ENCODE measurements at places on chromosomes 6 and 20.

DNA sequence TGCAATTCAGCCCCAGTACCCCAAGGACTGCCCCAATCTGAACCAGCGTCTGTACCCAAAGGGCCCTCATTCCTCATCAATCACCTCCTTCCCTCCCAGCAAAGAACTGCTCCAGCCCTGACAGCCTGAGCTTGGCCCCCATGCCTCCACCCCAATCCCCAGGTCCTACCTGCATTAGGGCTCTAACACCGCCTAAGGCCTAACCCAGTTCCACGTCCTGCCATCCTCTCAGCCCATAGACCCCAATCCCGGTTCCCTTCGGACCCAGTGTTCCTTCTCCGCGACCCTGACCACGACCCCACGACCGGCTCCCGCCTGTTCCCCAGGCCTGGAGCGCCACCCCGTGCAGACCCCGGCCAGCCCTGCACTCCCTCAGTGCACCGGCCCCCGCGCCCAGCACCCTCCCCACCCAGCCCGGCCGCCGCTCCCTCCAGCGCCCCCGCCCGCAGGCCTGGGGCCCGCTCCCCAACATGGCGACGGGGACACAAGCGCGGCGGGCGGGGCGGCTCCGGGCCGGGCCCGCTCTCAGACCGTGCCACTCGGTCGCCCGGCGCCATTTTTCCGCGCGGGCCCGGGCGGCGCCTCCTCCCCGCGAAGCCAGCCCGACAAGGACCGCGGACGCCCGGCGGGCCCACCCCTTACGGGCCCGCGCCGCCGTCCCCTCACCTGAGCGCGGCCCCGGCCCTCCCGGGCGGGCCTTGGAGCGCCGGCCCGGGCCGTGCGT, 483 bp downstream of the NCOA6 start:
- peak; percentile 73 for DNase-seq

GRCh38 chr6:137849981-137850714, 16.9 kb upstream of the TNFAIP3 start:
- DNase-seq, result no peak

GRCh38 chr20:58310291-58310782, 822 bp downstream of the RAB22A start:
- DNase-seq, result peak; percentile 33

- no peak for DNase-seq
Measured at GRCh38 chr6:30876039-30876730, 8.1 kb upstream of the DDR1 start.

DNA sequence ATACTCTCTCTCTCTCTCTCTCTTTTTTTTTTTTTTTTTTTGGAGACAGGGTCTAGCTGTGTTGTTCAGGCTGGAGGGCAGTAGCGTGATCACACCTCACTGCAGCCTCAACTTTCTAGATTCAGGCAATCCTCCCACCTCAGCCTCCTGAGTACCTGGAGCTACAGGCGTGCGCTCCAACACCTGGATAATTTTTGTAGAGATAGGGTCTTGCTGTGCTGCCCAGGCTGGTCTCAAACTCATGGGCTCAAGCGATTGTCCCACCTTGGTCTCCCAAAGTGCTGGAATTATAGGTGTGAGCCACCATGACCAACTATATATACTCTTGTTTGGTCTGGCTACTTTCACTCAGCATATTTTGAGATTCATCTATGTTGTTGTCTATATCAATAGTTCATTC, 154.9 kb downstream of the ZFAND3 start:
- DNase-seq, result no peak

- no peak for DNase-seq
Measured at GRCh38 chr6:6826095-6826901, 237.8 kb downstream of the LY86 start.

- DNase-seq, result no peak
Measured at GRCh38 chr20:40849456-40849855, 160.4 kb upstream of the MAFB start.

GRCh38 chr6:28814032-28814976, 109.5 kb downstream of the TRIM27 start:
- DNase-seq, result no peak

DNA sequence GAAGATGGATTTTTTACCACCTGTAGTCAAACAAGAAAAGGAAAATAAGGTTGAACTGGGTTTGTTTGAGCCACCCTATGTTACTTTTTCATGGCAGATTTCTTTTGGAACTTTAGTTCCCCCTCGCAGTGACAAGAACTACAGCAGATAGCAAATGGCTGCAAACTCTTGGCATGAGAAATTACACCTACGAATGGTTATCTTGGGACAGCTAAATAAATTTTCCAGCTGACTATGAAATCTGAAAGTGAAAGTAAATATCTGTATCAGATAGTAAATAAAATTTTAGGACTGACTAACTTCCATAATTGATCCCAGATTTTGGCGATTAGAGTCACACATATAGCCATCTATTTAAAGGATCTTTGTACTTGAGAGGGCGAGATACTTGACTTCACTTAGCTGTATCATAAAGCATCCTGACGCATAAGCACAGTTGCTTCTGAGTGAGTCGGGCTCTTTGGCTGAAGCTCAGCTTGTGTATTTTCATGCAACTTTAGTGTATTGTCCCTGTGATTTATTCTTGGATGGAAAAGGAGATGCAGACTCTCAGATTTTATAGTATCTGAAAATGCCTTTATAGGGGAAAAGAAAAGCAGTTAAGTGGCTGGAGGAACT, 125.3 kb upstream of the B3GAT2 start:
- DNase-seq, result no peak

- no peak for DNase-seq
Measured at GRCh38 chr6:99091985-99092384, 144.2 kb upstream of the FBXL4 start.

- DNase-seq, result no peak
Measured at GRCh38 chr20:1881240-1881835, 13.9 kb upstream of the SIRPA start.

GRCh38 chr20:43092386-43093088, 97.2 kb downstream of the PTPRT start:
- DNase-seq, result no peak

GRCh38 chr20:45056473-45057173, 44.3 kb downstream of the KCNS1 start:
- no peak for DNase-seq

DNA sequence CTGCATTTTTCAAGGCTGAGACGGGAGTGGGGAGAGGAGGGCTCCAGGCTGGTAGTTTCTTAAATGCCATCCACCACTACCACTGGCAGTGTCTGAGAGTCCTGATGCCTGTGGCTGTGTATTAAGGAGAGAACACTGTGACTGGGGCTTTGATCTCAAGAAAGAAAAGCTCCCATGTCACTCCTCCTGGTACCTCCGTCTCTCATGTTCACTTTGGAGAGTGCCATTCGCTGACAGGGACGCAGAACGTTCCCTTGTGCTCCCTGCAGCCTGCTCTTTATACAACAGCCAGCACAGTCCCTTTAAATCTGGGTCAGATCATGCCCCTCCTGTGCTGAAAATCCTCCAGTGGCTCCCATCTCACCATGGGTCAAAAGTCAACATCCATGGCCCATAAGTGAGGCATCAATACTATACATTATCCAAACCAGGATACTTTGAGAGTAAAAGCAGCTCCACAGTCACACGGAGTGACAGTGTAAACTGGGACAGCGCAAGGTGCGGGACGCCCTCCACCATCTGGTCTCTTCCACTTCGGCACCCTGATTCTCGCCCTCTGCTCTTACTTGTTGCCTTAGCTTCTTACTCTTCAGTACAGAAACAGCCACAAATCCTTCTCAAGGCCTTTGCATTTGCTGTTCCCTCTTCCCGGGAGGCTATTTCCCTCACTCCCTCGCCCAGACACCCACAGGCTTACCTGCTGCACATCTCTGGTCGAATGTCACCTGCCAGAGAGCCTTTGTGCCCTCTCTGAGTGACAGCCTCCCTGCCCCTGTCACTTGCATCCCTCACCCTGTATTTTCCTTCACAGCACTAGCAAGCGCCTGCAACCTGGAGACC, 20.0 kb downstream of the PDYN start:
- no peak for DNase-seq

- no peak for DNase-seq
Measured at GRCh38 chr6:108702106-108702851, 141.6 kb downstream of the FOXO3 start.

GRCh38 chr6:143349530-143349929, 101.0 kb downstream of the ADAT2 start:
- DNase-seq, result no peak

DNA sequence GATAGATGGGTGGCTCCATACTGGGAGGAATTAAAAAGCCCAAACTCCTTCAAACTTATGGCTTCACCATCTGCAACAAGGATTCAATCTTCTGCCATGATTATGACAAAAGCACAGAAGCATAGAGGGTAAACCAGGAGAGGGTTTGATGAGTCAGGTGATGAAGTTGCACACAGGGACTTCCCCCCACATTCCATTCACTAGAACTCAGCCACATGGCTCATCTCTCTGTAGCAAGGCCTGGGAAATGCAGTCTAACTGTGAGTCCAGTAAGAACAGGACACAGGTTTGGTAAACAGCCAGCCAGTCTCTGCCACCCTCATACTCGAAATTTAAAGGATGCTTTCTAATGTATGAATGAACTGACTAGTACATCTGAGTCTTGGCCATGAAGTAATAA, 142.9 kb downstream of the HIVEP2 start:
- no peak for DNase-seq

DNA sequence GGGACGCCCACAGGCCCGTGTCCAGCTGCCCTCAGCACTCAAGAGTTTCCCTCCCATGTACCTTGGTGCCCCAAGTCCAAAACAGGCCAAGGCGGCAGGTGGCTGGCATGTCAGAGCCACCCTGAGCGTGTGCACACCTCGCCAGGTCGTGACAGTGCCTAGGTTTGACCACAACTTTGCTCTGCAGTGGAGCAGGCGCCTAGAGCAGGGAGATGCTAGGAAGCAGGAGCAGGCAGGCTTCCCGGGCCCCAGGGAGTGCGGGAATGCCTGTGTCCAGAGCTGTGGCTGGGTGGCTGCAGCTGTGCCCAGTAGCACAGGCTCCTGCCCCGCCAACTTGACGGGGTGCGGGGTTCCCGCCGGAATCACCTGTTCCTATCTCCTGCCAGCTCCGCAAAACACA, 380.8 kb upstream of the IMPG1 start:
- no peak for DNase-seq

GRCh38 chr6:13159300-13159699, 169.0 kb downstream of the TBC1D7 start:
- no peak for DNase-seq

DNA sequence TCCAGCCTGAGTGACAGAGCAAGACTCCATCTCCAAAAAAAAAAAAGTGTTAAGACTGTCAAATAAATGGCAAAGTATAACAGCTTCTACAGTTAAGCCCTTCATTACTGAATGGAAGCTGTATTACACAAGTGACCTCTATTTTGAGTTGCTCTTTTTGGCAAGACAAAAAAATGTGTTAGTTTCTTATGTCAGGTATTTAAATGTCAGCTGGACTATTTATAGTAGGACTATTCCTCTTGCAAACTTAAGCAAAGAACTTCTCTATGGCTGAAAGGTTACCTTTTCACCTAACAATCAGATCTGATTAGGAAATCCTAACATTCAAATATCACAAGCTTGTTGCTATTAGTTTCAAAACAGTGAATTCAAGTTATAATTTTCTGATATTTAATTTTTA, 12.4 kb downstream of the UBE2V1 start:
- no peak for DNase-seq

DNA sequence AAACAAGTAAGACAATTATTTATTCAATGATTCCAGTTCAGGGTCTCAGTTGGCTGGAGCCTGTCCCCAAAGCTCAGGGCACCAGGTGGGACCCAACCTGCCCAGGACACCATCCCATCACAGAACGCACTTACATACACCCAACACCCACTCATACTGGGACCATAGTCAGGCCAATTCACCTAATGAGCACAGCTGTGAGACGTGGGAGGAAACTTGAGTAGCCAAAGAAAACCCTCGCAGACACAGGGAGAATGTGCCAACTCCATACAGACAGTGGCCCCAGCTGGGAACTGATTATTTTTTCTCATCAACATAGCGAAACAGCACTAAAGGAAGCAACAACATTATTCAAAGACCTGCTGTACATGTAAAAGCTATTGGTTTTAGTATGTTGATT, 58.6 kb upstream of the DOK5 start:
- DNase-seq, result no peak

GRCh38 chr6:168078943-168079405, at the start of gene FRMD1:
Gene FRMD1 (minus strand): TSS chr6:168079212. CDS start chr6:168079094, 118 bp downstream.
- DNase-seq, result no peak

DNA sequence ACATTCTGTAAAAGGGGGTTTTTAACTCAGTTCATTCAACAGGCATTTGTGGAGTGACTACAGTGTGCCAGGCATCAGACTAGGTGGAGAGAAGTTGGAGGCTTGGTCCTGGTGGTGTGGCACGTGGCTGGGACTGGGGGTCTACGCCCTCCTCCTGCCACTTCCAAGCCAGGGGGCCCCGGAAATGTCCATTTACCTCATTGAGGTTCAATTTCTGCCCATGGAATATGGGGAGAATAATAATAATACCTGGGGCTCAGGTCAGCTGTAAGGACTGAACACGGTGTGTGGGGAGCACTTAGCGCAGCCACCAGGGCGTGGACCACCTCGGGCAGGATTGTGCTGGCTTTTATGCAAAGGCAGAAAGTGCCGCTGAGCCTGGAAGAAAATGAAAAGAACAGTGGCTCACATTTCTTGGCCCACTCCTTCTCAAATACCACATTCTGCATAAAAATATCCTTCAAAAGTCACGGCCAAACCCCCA, 229.4 kb downstream of the ANKRD60 start:
- no peak for DNase-seq

- DNase-seq, result no peak
Measured at GRCh38 chr20:39839399-39840119, 849.5 kb downstream of the MAFB start.

DNA sequence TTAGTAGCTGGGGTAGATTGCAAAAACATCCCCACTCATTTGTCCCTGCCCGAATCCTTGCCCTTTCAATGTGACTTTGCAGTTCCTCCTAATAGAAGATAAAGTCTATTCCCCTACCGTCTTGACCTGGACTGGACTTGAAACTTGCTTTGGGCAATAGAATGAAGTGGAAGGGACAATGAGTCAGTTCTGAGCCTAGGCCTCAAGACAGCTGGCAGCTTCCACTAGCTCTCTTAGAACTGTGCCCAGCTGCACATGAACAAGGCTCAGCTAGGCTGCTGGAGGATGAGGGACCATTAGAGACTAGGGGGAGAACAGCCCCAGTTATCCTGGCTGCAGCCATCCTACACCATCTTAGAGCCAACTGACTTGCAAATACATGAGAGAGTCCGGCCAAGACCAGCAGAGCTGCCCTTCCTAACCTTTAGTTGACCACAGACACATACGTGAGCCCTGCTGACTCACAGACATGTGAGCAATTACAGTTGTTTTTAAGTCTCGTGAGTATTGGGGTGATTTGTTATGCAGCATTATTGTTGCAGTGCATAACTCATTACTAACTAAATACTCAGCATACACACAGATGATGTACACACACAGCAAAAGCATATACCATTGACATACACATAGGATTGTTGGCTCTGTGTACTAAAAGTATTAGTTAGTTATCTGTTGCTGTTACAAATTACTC, 105.5 kb downstream of the DHX35 start:
- no peak for DNase-seq

- no peak for DNase-seq
Measured at GRCh38 chr6:45044510-45045252, 283.4 kb upstream of the RUNX2 start.

- peak; percentile 65 for DNase-seq
Measured at GRCh38 chr6:118283766-118284165, 264.3 kb upstream of the PLN start.
